Fibroblast of skin of left quadriceps (primary cell): ENCODE measurements at places on chromosomes 4 and X.
A peak's percentile ranks its signal among the peaks of the same experiment; 100 is the strongest.

DNA sequence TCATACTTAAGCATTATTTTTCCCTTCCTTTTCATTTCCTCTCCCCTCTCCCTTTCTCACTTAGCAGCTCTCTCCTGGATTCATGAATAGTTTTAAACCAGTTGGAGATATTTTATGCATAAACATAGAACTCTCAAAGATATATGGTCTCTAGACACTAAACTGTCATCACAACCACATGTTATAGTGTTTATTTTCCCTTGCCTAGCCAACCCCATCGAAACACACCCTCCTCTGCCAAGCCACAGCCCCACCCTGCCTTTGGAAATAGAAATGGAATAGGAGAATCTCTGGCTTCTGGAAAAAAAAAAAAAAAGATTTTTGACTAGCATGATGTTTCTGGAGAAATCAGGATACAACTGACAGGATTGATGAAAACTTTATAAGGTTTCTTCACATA is 64.8 kb upstream of the RBPJ start:
- DNase-seq, result no peak

DNA sequence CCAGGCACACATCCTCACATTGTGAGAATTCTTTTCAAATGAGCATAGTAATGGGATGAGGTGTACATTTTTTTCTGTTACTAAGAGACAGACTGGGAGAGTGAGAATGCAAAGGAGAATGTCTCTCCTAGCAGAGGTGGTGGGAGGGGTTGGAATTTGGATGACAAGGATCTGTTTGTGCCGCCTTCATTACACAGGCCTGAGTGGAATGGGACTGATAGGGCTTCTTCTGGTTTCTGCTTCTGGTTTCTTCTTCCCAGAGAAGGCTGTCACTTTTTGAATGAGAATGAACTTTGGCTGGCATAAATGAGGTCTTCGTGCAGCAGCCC is 55.4 kb downstream of the C4orf51 start:
- DNase-seq, result peak; percentile 93

- no peak for DNase-seq
Observed at GRCh38 chr4:108168671-108169523, at the start of gene LEF1. LEF1 (minus strand) TSS chr4:108168932; CDS start chr4:108167767, 1,165 bp downstream.

GRCh38 chr4:168440442-168441264 is 39.6 kb downstream of the DDX60L start:
- peak; percentile 58 for DNase-seq

GRCh38 chrX:131067846-131068745 is 9.9 kb downstream of the ARHGAP36 start:
- DNase-seq, result no peak
